CD8-positive, alpha-beta memory T cell (primary cell): ENCODE measurements at places on chromosomes 12 and 14.

GRCh38 chr12:128690641-128691040 lies 133.1 kb downstream of the SLC15A4 start:
- no peak for DNase-seq

DNA sequence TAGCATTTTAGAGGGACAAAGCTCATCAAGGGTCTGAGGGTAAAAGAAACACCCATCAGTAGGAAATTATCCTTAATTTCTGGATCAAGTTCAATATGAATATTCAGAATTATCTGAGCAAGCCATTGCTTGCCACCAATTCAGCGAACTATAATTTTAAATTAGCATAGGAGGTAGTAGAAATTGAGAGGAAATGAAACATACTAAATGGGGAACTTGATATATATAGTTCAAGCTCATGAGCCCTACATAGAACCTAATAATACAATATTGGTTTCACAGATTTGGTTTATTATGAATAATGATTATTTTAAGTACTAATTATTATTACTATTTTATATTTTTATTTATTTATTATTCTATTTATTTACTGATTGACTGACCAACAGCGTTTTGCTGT lies 42.1 kb upstream of the GXYLT1 start:
- no peak for DNase-seq

- no peak for DNase-seq
Measured at GRCh38 chr14:63413009-63413408, 94.3 kb upstream of the GPHB5 start.

DNA sequence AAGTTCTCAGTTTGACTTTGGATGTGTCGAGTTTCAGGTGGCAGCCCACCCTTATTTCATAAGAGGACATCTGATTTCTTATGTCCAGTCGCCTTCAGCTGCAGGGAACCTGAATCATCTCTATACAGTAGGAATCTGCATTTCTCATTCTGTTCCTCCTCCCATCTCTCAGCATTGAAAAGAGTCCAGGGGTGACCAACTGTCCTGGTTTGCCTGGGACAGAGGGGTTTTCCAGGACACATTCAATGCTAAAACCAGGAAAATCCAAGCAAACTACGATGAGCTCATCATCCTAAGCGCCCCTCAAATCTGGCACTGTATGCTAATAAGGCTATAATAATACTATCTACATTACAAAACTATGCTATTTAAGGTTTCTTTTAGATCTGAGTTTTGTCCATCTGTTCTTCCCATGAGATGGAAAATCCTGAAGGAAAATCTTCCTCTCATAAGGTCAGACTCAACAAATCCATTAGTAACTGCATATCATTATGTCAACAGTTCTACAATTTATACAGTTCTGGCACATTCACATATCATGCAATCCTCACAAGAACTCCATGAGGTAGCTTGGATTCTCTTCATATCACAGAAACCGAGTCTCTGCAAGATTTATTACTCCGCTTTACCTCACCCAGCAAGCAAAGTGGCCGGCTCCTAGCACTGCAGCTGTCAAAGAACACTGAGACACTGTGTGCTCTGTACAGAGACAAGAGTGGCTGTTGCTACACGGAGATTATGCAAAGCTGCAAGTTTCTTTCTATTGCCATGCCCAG lies 15.6 kb upstream of the CALM1 start:
- no peak for DNase-seq

DNA sequence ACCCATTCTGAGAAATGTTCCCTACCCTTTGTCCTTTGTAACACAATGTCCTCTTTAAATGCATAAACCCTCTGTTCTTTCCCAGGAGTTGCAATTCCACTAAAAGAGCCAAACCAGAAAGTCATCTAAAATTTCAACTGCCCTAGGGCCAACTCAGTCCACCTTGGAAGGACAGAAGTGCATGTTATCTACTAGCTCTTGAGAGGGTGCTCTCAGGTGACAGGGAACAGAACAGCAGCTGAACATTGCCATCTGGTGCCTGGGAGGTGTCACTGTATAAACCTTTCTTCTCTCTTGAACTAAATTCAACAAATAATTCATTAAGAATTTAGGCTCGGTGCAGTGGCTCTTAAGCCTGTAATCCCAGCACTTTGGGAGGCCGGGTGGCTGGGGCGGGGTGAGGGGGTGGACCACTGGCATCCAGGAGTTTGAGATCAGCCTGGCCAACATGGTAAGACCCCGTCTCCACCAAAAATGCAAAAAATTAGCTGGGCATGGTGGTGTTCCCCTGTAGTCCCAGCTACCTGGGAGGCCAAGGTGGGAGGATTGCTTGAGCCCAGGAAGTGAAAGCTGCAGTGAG lies 10.3 kb upstream of the FERMT2 start:
- peak; percentile 55 for DNase-seq

- DNase-seq, result no peak
Measured at GRCh38 chr12:3083921-3084347, 6.8 kb downstream of the TSPAN9 start.

GRCh38 chr12:15787778-15788177 lies 1.4 kb downstream of the EPS8 start:
- DNase-seq, result no peak

- DNase-seq, result no peak
Measured at GRCh38 chr14:62885451-62885850, 159.8 kb downstream of the KCNH5 start.

GRCh38 chr12:53217931-53218307 lies 10.9 kb upstream of the ITGB7 start:
- DNase-seq, result no peak

DNA sequence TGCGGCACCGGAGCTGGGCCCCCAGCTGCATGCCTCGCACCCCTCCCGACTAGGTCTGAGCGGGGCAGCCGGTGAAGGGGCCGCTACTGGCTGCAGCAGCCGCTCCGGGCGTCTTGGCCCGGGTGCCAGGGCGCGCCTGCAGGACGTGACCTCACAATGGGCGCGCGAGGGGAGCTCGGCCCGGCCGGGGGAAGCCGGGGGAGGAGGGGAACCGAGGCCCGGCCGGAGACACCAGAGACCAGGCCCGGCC lies 353 bp downstream of the BAG5 start:
- no peak for DNase-seq

DNA sequence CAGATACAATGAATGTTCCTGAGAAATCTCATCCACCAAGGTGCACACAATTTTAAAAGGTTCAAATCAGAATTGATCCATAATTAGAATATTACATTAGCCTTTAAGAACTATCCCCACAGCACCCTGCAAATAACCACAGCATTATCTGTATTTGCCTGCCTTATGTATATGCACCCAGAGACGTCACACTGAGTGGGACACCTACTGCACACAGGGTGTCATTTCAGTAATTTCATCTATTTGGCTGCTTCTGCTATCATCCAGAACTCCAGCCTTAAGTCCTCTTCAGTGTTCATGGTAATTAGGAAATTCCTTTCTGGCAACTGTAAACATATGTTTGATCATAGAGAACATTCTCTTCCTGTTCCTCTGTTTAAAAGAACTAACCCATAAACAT lies 298.4 kb downstream of the SYT1 start:
- no peak for DNase-seq

- DNase-seq, result no peak
Measured at GRCh38 chr14:52472728-52473127, 79.6 kb downstream of the TXNDC16 start.

GRCh38 chr12:111029305-111029704 lies 108.9 kb upstream of the MYL2 start:
- DNase-seq, result no peak

DNA sequence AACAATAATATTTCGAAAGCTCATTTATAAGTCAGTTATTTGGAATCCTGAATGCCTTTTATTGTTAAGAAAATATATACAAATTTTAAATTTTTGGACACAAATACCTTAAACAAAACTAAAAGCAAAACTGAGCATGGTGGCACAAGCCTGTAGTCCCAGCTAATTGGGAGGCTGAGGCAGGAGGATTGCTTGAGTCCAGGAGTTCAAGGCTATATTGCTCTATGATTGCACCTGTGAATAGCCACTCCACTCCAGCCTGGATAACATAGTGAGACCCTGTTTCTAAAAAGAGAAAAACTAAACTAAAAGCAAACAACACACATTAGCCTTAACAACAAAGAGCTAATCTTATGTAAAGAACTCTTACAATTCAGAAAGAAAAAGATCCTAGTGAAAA lies 78.8 kb downstream of the SMOC1 start:
- no peak for DNase-seq

GRCh38 chr12:41521872-41522379 lies 333.8 kb downstream of the PDZRN4 start:
- DNase-seq, result no peak

- DNase-seq, result no peak
Measured at GRCh38 chr12:116263844-116264243, 13.6 kb downstream of the MED13L start.

- no peak for DNase-seq
Measured at GRCh38 chr12:91388573-91388972, 206.0 kb upstream of the DCN start.

GRCh38 chr14:51871846-51872245 lies 11.4 kb downstream of the GNG2 start:
- DNase-seq, result no peak

DNA sequence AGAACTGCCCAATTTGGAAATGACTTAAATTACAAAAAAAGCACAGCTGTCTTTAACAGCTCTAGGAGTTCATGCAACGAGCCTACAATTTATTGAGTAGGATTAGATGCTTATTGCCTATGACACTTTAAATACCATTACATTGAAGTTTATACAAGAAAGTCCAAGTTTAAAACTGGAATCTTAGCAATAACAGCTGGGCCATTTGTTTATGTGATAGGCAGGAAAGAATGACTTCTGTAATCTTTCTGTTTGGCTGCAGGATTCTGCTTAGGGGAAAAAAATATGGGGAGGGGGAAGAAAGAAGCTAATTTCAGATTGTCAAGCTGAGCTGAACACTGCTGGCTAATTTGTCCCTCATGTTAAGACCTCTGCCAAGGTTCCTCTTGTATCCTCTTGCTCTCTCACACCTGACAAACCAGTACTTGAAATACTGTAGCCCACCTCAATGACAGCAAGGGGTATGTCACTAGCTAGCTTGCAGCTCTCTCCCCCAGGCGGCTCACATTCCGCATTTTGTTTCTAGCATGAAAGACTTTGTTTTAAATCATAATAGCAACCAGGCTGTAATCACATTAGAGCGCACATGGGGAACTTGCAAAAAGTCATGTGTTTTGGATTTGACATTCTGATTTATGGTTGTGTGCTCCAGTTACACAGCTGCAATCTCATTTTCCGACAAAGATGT lies 384.8 kb downstream of the BMP4 start:
- DNase-seq, result no peak

- DNase-seq, result no peak
Measured at GRCh38 chr14:68143341-68143841, 323.8 kb downstream of the RAD51B start.

DNA sequence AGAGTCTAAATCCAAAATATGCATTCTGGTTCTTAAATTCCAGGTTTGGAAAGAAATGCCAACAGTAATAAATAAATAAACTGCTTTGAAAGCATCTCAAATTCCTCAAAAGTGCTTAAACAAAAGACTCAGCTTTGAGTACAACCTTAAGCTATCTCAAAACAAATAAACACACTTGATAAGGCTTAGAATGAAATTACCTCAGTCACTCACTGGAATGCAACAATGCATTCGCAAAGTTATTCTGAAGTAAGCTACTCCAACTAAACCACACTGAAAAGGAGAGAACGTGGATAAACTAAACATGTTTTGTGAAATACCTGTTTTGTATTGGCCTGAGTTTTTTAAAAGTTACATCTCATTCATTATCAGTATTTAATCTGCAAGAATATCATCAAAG lies 1.2 kb downstream of the SPTSSA start:
- DNase-seq, result no peak

DNA sequence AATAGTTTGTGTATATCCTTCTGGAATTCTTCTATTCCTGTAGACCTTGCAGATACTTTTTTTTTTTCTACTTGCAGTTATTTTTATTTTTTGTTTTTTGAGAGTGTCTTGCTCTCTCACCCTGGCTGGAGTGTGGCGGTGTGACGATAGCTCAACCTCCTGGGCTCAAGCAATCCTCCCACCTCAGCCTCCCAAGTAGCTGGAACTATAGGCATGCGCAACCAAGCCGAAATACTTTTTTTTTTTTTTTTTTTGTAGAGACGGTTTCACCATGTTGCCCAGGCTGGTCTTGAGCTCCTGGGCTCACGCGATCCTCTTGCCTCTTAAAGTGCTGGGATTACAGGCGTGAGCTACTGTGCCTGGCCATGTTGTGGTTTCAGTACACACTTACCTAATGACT lies 10.0 kb downstream of the TULP3 start:
- no peak for DNase-seq

- no peak for DNase-seq
Measured at GRCh38 chr12:87405918-87406317, 623.3 kb downstream of the C12orf50 start.

DNA sequence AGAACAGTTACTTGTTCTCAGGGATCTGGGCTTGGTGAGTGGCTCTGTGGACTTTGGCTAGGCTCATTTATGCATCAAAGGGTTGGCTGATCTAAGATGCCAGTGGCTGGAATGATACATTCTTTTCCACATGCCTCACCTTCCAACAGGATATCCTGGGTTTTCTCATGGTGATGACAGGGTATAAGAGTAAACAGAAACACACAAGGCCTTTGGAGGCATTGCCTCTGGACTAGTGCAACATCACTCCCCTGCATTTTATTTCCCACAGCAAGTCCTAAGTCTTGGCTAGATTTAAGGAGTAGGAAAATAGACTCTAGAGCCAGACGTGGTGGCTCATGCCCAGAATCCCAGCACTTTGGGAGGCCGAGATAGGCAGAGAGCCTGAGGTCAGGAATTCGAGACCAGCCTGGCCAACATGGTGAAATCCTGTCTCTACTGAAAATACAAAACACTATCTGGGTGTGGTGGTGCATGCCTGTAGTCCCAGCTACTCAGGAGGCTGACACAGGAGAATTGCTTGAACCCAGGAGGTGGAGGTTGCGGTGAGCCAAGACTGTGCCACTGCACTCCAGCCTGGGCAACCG lies 47.9 kb downstream of the RPH3A start:
- no peak for DNase-seq

DNA sequence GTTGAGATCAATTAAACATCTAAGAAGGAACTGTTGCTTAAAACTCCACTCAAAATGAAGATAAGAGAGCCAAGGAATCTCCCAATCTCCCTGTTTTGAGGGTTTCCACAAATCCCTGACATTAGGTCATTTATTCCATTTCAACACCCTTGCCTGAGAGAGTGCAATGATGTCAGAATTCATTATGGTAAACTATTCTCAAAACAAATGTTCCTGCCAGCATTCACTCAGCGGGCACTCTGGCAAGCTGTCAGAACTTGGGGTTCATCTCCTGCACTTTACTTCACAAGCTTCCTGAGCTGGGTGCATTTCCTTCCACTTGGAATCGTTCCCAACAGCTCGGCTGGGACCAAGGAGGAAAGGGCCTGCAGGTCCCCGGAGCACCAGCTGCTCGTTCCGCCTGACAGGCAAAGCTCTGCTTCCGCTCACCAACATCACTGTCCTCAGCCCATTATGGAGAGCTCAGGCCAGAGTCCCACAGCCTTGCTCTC lies 117.8 kb downstream of the TTC7B start:
- no peak for DNase-seq
